Effector memory CD4-positive, alpha-beta T cell (primary cell): ENCODE measurements at places on chromosomes 3 and 15.

DNA sequence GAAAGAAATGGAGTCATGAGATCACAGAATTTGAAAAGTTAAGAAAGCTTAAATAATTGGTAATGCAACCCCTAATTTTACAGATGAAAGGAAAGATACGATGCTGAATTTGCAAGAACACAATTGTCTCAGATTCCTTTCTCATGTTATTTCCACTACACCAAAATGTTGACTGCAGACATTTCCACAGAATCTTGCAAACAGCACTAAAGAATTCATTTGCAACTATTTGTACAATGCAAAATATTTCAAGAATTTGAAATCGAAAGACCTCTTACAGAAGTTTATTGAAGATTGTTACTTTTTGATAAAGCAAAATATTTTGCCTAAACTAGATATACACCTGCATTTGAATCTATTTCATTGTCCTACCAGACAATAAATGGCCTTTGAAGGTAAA is 194.1 kb upstream of the KCNMB2 start:
- no peak for DNase-seq

DNA sequence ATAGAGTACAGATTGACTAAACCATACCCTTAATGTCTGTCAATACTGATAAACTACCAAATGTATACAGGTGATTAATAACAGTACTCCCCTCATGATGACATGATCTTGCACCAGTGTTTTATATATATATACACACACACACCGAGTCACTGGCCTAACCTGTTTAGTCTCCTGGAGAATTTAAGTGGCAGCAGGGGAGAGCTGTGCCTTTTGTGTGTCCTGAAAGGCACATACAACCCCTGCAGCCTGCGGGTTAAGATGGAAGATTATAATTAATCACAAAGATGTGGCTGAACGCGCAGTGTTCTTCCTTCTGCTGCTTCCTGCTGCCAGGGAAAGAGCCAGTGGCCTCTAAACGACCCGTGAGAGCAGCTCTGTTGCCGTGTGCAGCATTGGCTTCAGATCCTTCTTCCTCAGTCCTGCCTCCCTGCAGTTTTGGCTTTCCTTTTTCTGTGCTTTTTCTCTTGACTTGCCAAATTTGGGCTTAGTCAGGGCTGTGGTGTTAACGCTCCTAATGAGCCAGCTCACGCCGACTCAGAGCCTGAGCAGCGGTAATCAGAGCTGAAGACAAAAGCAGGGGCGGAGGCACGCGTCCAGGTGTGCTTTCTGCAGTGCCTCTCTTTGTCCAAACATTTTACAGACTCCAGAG is 42.5 kb upstream of the UBE3A start:
- DNase-seq, result no peak

- no peak for DNase-seq
Observed at GRCh38 chr3:74443102-74443501, 171.4 kb downstream of the CNTN3 start.

DNA sequence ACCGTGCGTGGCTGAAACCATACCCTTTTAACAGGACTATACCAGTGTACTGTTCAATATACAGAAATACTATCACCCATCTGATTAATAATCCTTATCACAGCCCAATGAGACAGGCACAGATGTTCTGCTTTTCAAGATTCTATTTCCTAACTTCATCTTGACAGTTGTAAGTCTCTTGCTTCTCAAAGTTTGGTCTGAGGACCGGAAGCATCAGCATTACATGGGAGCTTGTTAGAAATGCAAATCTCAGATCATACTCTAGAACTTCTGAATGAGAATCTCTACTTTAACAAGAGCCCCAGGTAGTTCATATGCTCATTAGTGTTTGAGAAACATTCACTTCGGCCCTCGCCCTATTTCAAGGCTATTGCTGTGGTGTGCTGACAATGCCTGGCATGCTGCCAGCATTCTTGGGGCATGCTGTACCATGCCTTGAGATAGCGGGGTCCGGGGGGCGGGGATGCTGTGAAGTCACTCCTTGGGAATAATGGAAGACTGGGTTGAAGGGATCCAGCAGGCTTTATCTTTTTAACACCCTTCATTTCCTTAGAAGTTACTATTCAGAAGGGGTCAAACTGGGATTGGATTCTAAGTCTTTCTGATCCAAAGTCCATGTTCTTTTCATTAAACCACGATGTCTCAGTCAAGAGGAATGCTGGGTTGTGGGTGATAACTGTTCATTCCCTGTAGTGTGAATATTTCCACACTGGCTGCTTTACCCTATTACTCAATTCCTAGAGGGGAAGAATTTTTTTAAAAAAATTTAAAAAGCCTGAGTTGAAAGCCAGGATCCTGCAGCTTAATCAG is 194.7 kb downstream of the LPP start:
- DNase-seq, result no peak

DNA sequence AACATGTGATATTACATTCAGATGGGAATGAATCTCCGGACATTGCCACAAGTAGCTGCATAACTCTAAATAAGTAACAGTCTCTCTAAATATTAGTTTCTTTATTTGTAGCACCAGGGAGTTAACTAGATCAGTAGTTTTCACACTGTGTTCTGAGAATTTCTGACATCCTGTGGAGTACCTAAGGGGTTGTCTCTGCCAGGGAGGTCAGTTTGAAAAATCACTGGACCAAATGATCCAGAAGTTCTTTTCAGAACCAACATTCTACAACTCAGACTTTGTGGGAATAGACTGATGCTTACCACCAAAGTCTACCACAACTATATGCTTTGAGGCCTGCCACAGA is 9.0 kb upstream of the ILDR1 start:
- DNase-seq, result no peak
